Stimulated activated CD4-positive, alpha-beta T cell treated with anti-CD3 and anti-CD28 coated beads, TNF-alpha, amount 100 ng/mL, for 24 hours (primary cell): ENCODE measurements at places on chromosomes 16 and 17.

GRCh38 chr17:61834610-61835009 lies 28.7 kb downstream of the BRIP1 start:
- no peak for DNase-seq

- no peak for DNase-seq
Measured at GRCh38 chr16:68596266-68596665, 48.8 kb upstream of the CDH3 start.

DNA sequence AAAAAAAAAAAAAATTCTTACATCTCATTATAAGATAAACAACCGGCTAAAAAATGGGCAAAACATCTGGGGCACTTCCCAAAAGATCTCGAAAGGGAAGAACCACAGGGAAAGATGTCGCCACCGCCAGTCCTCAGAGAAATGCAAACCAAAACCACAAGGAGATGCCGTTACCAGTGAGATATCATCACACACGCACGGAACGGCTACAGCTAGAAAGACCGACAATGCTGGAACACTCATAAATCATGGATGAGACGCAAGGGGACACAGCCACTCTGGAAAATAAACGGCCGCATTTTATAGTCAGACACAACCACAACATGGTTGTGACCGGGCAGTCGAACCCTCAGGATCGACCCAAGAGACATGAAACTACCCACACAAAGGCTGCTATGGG lies 24.5 kb downstream of the WDR45B start:
- no peak for DNase-seq

- no peak for DNase-seq
Measured at GRCh38 chr16:75272097-75272551, 20.7 kb upstream of the BCAR1 start.

DNA sequence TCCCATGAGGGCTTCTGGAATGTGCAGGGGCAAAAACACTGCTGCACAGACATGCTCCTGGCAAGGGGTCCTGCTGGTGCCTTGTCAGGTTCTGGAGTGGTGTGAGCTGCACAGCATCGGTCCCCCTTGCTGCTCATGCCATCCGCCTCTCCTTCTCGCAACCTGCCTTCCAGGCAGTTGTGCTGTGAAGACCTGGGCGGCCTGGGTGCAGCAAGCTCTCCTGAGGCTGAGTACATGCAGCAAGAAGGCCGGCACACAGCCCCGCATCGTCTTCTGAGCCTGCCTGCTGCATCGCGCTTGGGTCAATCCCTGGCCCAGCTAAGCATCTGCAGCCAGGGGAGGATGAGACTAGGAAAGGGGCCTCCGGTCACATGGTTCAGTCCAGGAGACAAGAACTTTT lies 478 bp upstream of the TRPV1 start:
- no peak for DNase-seq
